ENCODE measurements at places on chromosomes 2 and 18. TPM values are rescaled to one million over a fixed set of nuclear protein-coding genes. Genes with fewer than 3 reads are reported as not detected.

Gene KLHL41
- not detected for polyA plus RNA-seq

Gene SH3BP4
- 0.83 TPM for polyA plus RNA-seq

Gene MOCOS
- polyA plus RNA-seq = not detected

DNA sequence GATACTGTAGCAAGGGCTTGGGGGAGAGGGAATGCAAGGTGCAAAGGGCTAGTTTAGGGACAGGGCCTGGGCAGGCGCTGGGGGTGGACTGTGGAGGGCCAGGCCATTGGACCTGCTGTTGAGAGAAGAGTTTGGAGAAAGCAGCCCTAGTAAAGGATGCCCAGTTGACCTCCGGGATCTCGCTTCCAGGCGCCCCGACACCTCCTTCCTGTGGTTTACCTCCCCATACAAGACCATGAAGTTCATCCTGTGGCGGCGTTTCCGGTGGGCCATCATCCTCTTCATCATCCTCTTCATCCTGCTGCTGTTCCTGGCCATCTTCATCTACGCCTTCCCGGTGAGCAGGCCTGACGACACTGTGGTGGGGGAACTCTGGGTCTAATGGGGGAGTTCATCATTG lies 229.0 kb downstream of the DYSF start:
- DNase-seq = no peak

Gene AMER3
- polyA plus RNA-seq = not detected

Gene RAD51AP2
- not detected for polyA plus RNA-seq

DNA sequence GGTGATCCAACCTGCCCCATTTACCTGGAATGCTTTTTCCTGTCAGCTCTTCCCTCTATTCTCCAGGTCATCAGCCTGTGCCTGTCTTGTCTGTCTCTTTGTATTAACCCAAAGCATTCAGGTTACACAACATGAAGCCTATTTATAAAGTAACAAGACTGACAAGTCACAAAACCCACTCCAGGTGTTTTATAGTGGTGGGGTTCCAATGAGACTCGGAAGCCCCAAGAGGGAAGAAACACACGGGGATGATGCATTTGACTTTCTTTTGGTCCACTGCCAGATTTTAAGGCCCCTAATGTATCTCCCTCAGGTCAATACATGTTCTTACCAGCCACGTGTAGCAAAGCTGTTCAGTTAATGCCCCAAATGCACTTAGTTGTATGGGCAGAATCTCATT lies 27.5 kb downstream of the TGFA start:
- DNase-seq = no peak

Gene HPCAL1
- 89.7 TPM for polyA plus RNA-seq

Gene ZNF519
- polyA plus RNA-seq = 1.8 TPM
